Stimulated activated CD8-positive, alpha-beta memory T cell treated with anti-CD3 and anti-CD28 coated beads, Interleukin-15, amount 100 ng/mL, for 4 hours (primary cell): ENCODE measurements at places on chromosomes 3 and 15.

DNA sequence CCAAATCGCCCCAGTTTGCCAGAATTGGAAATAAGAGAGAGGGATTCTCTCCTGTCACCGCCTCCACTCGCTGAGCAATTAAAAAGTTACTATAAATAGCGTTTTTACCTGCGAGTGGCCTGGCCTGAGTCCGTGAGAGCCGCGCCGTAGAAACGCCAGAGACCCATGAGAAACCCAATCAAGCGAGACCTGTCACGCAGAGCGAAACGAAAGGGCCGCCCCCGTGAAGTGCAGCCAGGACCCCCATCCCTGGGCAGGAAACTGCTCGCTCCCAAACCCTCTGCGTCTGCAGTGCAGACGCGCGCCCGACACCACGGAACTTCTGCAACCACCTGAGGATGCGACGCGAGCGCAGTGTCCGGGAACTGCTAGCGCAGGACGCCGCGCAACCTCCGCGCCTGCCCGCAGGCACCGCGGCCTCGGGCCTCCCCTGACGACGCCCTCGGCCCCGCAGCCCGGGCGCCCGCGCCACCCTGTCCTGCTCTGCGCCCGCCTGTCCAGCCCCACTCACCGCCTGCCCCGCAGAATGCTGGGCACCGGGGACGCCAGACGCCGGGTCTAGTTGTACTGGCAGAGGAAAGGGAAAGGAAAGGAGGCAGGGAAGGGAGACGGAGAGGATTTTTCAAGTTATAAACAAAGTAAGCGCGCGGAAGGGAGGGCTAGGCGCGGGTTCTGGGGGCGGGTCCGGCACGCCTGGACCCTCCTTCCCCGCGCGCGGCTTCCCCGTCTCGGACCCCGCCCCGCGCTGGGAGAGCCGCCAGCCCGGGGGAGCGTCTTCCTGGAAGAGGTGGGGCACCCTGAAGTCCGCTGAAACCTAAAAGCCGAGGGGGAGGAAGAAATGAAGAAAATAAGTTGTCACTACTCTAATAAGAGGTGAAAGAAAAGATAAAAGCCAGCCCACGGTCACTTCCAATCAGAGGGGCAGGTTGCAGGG is at the start of gene PLSCR4:
PLSCR4 (minus strand) TSS at position 657 of the 934 bp plus-strand sequence. CDS start 29,034 bp downstream, outside the sequence.
- no peak for DNase-seq

DNA sequence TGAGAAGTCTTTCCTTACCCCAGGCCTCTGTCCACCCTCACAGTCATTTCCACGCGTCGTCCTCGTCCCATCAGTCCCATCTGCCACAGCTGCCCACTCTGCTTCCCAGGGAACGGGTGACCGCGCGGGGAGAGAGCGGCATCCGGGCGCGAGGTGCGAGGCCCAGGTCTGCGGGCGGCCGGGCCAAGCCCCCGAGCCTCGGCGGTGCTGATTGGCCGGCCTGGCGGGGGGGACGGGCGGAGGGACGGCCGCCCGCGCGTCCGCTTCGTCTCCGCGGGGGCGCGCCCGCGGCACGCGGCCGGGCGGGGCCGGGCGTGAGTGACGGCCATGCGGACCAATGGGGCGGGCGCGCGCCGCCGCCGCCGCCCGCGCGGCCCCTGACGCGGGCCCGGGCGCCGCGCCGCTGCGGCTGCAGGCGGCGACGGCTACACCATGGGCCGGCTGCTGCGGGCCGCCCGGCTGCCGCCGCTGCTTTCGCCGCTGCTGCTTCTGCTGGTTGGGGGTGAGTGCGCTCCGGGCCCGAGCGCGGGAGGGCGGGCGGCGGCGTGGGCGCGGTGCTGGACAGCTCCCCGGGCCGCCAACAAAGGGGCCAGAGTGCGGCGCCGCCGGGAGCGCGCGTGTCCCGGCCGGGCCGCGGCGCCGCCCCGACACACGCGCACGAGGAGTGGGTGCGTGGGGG is at the start of gene PODXL2:
PODXL2 (plus strand) TSS at position 398 of the 679 bp plus-strand sequence; CDS start at position 433, 35 bp downstream.
- no peak for DNase-seq

DNA sequence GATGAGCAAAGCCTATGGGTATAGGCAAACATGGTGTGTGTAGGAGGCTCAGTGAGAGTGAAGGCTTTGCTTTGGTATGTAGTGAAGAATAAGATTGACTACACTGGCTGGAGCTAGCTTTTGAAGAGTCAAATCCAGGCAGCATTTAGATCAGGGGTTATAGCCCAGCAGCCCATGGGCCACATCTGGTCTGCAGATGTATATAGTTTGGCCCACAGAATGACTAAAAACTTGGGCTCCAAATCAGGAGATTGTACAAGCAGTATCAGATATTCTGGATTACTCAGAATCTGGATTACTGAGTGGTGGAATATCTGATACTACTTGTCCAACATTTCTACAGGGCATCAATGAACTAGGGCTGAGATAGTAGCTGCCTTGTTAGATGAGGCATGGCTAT is 92.9 kb upstream of the FGF7 start:
- DNase-seq: no peak

DNA sequence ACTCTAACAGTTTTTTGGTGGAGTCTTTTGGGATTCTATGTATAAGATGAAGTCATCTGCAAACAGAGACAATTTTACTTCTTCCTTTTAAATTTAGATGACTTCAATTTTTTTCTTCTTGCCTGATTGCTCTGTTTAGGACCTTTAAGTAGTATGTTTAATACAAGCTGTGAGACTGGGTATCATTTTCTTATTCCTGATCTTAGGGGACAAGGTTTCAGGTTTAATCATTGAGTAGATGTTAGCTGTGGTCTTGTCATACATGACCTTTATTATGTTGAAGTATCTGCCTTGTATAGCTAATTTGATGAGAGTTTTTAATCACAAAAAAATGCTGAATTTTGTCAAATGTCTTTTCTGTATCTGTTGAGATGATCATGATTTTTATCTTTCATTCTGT is 20.6 kb downstream of the GRM2 start:
- no peak for DNase-seq

- DNase-seq: no peak
Observed at GRCh38 chr3:10992017-10992942, at the start of gene SLC6A1. TSS of gene SLC6A1 (plus strand) at chr3:10992748. CDS start at chr3:11017212, 24,464 bp downstream.

GRCh38 chr15:69996321-69997160 is 101.2 kb downstream of the TLE3 start:
- DNase-seq: no peak

DNA sequence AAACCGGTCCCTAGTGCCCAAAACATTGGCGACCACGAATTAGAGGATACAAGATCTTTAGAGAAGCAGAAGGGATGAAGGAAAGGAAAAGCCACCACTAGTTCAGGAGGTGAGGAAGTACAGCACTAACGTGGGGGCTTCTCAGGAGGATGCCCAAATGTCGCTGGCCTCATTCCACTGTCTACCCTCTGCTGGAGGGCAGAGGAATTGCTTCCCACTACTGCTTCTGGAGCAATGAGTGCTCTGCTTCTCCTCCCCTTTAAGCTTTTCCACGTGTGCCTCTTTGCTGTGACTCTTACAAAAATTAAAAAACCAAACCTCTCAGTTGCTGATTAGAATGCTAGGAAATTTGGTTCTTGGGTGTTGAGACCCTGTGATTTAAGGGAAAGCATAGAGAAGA is 281.3 kb downstream of the CLSTN2 start:
- DNase-seq: no peak

DNA sequence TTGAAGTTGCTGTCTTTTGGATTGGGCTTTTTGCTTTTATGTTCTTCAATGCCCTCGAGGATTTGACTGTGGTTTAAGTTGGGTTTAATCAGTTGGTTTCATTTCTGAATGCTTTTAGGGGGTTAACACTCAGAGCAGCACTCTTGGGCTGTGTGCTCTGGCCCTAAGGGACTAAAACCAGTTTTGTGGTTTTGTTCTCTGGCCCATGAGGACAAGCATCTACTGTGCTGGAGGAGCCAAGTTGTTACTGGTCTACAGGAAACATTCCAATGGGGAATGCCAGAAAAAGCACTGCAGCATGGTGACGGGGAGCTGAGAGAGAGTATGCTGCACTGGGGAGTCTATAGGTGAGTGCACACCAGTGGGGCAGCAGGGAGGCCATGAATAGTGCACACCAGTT is 596.9 kb downstream of the ZBBX start:
- no peak for DNase-seq

GRCh38 chr3:113084777-113085176 is 94.0 kb downstream of the GTPBP8 start:
- DNase-seq: no peak

- no peak for DNase-seq
Observed at GRCh38 chr15:76223521-76223920, 87.7 kb downstream of the ETFA start.

- no peak for DNase-seq
Observed at GRCh38 chr3:105744202-105744601, 124.6 kb downstream of the CBLB start.

GRCh38 chr3:117793622-117794265 is 1084.2 kb downstream of the TUSC7 start:
- no peak for DNase-seq

- DNase-seq: no peak
Observed at GRCh38 chr3:24096271-24096670, 151.2 kb downstream of the NR1D2 start.
